ENCODE measurements at places on chromosomes 5 and 9.

DNA sequence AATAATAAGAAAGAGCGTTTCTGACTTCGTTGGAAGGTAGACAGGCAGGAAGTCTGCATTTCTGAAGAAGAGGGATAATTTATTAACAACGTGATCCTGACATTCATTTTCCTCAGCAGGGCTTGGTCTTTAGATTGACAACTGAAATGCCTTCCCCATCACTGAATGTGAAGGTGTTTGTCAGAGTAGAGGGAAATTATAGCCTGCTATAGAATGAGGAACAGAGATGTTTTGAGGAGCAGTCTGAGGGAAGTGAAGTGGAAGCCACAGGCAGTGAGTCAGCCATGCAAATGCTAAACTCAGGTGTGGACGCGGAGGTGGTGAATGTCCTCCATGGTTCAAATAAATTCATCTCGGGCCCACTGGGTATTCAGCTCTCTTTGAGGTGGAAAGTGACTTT lies 30.5 kb downstream of the C7 start:
- DNase-seq = no peak

- no peak for DNase-seq
Measured at GRCh38 chr5:54207566-54207965, 102.8 kb downstream of the ARL15 start.

DNA sequence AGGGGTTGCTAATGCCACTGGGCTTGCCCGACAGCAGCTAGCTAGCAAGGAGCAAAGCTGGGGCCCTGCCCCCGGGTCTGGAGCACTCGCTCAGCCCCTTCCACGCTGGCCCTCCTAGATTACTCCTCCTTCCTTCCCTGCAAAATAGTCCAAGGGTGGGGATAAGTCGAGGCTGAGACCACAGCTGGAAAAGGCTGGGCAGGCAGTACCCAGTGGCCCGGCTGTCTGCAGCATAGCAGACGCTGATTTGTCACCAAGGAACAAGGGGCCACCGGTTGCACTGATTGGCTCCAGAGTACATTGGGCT lies 73.9 kb downstream of the ADAMTS2 start:
- no peak for DNase-seq

DNA sequence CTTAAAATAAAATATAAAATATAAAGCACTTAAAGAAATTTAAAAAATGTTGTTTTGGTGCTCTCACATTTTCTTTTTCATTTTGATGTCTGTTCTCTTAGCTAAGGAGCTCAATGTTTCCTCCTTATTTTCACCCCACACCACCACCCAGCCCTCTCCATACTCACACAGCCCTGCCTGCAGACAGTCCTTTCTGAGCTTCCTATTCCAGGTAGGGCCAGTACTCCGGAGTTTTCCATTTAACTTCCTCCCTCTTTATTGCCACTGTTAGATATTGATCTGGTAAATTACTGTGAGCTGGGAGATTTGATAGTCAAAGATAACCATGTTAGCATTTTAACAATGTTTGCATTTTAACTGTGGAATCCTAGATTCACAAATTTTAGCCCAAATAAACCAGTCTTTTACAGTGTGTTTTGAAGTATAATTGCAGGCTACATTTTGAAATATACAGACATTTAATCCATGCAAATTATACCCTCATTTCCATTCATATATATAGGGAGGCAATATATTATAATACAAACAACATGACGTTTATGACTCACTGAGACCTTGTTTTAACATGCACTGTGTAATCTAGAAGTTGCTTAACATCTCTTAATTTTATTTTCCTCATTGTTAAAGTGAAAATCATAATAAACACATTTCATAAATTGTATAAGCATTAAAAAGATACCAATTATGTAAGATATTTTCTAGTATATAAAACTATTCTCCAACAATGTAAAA lies 927.1 kb downstream of the NR2F1-AS1 start:
- no peak for DNase-seq

GRCh38 chr5:150159741-150160179 lies 4.1 kb upstream of the PDGFRB start:
- no peak for DNase-seq

DNA sequence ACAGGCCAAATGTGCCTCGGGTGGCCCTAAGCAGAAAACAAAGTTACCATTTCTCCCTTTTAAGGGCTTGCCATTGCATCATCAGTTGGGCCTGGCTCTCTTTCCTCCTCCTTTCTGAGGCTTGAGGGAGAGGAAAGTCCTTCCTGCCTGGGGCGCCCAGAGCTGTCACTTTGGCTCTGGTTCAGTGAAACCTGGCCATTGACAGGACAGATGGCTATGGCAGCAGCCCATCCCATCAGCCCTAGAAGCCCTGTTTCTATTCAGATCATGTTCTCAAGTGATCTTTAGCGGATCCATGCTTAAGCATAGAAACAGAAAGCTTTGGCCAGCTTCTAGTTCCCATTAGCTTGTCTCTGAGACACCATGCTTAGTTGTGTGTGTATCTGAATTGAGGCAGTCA lies 293.4 kb downstream of the YTHDC2 start:
- no peak for DNase-seq

DNA sequence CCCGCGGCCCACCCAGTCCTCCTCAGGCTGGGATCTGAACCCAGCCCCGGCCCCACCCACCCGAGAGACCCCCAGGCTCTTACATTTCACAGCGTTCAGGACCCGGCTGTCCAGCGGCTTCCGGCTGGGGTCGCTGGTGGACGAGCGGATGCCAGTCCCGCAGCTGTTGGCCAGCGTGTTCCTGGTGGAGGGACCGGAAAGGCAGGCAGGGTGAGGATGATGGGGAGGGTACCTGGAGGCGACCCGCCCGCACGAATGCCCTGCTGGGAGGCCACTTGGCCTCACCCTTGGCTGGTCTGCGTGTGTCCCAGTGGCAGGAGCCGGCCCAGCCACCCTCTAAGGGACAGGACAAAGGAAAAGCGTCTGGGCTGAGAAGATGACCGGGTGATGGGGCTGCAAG lies 51.9 kb upstream of the UBAC1 start:
- no peak for DNase-seq

DNA sequence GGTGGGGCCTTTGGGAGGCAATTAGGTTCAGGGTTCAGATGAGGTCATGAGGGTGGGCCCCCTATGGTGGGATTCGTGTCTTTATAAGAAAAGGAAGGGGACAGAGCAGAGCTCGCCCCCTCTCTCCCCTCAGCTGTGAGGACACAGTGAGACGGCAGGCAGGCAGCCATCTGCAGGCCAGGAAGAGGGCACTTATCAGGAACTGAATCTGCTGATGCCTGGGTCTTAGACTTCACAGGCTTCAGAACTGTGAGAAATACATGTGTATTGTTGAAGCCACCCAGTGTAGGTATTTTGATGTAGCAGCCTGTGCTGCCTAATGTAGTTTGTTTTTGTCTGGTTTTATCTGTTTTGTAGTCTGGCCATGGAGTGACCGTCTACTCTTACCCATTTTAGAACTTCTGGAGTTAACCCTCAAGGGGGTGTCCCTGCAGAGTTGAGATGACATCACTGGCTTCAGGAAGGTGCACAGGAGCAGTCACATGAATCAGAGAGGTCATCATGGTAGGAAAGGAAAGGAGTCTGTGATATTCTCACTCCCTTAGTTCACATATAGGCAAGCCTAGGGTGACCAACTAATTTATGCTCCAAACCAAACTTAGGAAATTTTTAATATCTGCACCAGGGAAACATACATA lies 71.0 kb downstream of the LRRC70 start:
- DNase-seq = no peak

DNA sequence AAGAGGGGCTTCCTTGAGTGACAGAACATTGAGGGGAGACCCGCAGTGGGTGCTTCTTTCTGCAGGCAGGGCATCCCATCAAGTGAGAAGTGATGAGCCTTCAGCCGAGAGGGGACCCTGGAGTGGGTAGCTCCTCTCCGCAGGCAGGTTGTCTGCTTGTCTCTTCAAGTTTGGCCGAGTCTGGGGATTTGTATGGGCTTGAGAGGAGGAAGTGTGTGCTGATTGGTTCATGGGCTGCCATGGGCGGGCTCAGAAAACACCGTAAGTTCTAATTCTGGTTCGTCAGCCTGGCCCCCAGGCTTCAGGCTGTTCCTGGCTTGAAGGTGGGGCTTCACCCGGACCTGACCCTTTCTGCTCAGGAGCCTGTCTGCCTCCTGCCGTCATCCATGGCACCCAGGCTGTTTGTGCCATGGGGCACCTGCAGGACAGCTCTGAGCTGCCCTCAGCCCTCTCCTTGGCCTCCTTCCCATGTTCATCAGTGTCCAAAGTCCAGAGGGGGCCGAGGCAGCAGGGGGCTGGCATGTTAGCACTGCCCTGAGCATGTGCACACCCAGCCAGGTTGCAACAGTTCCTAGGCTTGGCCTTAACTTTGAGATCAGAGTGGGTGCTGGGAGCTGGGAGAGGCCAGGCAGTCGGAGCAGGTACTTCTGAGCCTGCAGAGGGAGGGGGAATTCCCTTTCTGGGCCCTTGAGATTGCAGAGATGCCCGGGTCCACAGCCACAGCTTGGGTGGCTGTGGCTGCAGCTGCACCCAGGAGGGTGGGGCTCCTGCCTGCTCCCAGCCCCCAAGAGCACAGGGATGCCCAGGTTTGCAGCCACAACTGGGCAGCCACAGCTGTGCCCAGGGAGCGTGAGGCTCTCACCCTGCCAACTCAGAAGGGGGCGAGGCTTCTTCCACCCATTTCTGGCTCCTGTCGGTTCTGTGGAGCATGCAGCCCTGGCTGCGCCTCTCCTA lies 13.5 kb upstream of the DHFR start:
- DNase-seq = no peak

GRCh38 chr9:20551236-20551635 lies 71.1 kb downstream of the MLLT3 start:
- DNase-seq = no peak

- no peak for DNase-seq
Measured at GRCh38 chr9:5884191-5884590, 6.5 kb upstream of the MLANA start.

DNA sequence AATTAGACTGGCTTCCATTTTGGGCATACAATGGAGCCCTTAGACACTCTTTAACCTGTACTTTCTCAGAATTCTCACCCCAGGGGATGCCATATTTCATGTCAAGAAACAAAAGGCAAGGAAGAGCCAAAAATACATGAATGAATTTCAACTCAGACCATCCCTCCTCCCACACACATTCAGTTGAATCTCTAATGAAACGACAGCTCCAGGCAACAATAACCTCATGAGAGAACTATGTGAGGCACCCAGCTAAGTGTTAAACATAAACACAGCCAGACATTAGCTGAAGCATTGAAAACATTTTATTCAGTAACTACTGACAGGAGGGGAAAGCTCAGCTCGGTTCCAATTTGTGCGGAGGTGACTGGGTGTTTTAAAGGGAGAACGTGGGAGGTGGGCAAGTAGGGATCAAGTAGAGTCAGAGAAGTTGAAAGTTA lies 1359.1 kb upstream of the CDH9 start:
- DNase-seq = no peak

DNA sequence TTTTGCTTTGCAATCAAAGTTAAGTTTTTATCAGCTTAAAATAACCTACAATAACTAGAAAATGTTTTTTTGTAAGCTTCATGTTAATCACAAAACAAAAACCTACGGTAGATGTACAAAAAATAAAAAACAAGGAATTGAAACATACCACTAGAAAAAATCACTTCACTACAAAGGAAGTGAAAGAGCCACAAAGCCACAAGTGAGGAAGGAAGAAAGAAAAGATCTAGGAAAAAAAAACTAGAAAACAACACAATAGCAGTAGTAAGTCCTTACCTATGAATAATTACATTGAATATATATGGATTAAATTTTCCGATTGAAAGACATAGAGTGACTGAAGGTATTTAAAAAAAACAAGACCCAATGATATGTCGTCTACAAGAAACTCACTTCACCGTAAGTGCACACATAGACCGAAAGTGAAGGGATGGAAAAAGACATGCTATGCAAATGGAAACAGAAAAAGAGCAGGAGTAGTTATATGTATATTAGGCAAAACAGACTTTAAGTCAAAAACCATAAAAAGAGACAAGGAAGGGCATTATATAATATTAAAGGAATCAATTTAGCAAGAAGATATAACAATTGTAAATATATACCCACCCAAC lies 13.4 kb upstream of the ZDHHC21 start:
- no peak for DNase-seq

Measured in T-helper 1 cell (primary cell).